Esophagus squamous epithelium (tissue), 5 donors: ENCODE measurements at places on chromosomes 7 and 10.

GRCh38 chr10:29670761-29671160 is 36.0 kb upstream of the SVIL start:
- no peak for DNase-seq

DNA sequence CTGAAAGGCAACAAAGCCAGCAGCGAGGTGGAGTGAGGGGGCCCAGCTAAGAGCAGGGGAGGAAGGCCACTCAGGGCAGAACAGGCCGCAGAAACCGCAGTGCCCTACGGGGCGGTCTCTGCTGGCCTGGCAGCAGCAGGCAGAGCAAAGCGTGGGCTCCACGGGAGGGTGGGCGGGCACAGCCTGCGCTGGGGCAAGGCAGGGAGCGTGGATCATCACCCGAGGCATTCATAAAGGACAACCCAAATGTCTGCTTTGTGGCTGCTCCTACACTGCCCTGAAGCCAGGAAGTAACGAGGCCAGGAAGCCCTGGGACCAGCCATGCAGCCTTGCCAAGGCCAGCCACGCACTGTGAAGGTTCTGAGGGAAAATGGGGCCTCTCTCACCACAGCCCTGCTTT is 127.5 kb downstream of the MAD1L1 start:
- DNase-seq, result no peak

DNA sequence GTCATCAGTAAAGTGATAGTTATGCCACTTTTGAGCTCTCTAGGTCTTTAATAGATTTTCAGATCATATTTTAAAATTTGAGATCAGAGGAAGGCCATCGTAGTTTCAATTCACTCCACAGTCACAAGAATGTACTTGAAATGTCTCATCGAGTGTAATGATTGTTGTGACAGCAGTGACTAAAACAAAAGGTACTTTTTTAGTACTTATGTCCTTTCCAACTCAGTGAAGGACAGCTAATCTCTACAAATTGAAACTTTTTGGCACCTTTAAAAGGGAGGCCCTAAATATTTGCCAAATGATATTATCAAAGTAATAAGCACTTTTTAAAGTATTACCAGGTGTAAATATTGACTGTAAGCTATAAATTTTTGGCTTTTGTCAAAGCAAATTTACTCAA is 702.9 kb upstream of the GRM3 start:
- no peak for DNase-seq

GRCh38 chr10:22500656-22501340 is 155.5 kb downstream of the SPAG6 start:
- DNase-seq, result no peak

- DNase-seq, result no peak
Observed at GRCh38 chr7:51882412-51882811, 565.8 kb upstream of the COBL start.

- no peak for DNase-seq
Observed at GRCh38 chr10:96648297-96648696, 61.5 kb upstream of the TM9SF3 start.
